ENCODE measurements at places on chromosomes 11 and 22.

GRCh38 chr11:85756401-85757200, 54.3 kb downstream of the SYTL2 start:
- DNase-seq, result no peak

DNA sequence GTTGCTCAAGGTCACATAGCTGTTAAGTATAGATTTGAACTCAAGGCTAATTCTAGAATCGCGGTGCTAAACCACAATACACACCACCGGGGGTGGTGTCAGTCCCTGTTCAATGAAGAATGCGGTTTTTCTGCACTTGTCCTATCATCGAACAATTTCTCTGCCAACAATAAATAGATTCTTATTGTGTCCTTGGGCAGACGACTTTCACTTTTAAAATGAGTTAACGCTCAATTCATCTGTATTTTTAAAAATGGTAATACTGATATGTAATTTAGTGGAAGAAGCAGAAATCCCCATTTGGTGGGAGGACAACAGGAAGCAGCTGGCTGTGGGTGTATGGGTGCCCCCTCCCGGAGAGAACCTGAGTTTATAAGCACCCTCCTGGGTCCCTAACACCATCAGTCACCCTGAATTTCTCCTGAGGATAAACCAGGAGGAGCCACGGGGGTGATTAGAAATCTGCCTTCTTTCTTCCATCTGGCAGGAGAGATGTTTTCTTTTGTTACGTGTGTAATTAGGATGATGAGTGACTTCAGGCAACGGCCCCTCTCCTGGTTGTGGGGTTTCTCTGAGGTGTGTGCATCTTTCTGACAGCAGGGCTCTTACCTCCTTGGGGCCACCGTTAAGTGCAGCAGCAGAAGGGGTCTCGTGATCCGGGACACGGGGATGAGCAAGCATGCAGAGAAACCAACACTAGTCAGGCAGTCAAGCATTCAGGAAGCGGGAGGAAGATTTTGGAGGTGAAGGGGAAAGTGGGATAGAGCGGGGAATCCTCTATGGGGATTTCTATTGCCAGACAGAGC, 87.7 kb downstream of the GRAMD1B start:
- DNase-seq, result no peak

GRCh38 chr11:74084796-74085541, 76.1 kb upstream of the UCP3 start:
- DNase-seq, result no peak

DNA sequence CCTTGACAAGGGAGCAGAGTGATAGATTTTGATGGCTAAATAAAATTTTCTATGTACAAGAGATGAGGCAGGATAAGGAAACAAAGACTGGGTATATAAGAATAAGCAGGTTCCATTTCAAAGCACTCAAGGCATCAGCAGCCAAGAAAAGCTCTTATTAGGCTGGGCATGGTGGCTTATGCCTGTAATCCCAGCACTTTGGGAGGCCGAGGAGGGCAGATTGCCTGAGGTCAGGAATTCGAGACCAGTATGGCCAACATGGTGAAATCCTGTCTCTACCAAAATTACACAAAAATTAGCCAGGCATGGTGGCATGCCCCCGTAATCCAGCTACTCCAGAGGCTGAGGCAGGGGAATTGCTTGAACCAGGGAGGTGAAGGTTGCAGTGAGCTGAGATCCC, 563.4 kb upstream of the CCDC179 start:
- no peak for DNase-seq

DNA sequence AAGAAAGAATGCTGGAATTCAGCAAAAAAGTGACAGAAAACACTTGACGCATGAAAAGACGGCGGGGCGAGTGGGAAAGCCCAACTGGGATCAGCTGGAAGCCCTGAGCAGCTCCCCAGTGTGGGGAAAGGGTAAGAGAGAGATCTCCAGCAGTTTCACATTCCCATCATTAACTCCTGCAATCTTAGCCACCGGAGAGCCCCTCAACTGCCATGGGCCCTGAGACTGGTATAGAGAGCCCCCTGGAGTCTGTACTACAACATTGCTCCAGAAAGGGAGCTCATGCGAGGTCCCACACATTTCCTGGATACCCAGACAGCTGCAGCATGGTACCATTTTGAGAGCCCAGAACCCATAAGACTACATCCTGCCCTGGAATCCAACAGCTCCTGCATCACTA, 31.1 kb downstream of the MRGPRX4 start:
- DNase-seq, result peak; percentile 34

DNA sequence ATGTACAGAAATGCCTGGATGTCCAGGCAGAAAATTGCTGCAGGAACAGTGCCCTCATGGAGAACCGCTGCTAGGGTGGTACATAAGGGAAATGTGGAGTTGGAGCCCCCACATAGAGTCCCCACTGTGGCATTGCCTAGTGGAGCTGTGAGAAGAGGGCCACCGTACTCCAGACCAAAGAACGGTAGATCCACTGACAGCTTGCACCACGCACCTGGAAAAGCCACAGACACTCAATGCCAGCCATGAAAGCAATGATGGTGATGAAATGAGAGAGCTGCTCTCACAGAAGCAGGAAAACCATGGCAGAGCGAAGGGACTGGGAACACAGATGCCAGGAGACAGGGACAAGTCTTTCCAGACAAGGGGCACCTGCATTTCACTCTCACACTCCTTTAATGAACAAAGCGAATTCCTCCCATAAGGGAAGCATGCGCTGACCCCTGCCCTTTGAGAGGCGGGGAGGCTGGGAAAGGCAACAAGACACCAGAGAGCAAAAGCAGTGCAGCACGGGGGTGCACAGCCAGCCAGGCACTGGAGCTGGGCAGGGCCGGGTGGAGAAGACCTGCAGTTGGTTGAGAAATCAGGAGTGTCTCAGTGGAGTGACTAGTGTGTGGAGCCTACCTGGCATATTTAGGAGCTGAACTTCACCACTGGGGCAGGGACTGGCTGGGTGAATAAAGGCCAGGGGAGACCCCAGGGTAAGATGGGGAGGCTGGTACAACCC, 1025.2 kb downstream of the TBC1D22A start:
- no peak for DNase-seq

GRCh38 chr22:29022101-29022817, 39.4 kb downstream of the C22orf31 start:
- no peak for DNase-seq

DNA sequence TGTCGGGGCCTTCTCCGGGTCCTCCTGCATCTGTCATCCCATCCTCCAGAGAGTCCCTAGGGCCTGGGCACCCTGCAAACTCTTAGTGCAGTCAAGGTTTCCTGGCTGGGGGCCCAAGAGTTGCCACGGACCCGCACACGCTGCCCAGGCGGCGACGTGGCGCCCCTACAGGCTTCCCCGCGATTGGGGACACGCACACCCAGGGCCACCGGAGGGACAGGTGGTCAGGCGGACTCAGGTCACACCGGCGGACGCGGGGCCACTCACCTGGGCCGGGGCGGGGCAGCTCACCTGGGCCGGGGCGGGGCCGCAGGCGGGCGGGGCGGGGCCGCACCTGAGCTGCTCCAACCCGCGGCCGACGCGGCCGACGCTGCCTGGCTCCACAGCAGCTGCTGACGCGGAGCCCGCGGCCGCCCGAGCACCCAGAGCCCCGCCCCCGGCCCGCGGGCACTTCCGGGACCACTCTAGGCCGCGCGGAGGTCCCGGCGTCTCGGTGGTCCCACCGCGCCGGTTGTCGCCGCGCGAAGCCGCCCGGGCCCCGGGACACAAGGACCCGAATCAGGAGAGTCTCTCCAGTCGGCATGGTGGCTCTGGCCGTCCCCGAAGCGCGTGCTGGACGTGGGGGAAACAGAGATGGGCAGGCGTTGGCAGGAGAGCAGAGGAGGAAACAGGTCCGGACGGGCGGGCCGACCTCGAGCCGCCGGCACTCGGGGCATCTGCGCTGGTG, at the start of gene ZNF70:
Gene ZNF70, minus strand, starts transcription at position 399 of the 727 bp plus-strand sequence. CDS start 5,972 bp downstream, outside the sequence.
- DNase-seq, result peak; percentile 75

DNA sequence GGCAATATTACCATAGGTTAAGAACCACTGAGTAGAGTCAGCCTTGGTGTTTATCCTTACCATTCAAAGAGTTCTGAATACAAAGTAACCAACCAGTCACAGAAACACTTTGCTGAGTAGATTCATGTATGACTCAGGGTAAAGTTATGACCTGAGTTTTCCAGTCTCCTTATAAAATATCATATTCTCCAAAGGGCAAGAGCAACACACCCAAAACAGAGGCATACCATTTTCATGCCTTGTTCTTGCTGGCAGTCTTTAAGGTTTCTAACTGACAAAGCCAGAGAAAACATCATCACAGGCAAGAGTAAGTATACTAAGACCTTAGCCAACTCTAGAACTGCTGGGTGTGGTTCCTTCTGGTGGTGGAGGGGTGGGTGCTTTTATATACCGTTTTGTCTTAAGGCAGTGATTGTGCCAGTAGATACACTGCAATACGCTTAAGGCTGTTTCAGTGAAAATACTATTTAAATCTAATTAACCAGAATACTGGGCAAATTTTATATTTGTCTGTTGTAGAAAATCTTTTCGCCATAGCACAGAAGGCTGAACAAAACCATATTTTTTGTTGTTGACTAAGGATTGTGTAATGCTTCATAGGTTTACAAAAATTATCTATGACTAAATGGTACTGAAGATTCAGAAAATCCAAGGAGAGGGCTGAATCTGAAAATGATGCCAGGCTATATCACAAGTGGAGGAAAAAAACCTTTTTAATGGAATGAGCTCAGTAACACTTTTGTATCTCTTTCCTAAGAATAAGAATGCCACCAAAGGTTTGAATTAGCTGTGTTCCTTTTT, 3.0 kb downstream of the ATL3 start:
- DNase-seq, result peak; percentile 96

GRCh38 chr22:17770180-17771077, 3.8 kb downstream of the BID start:
- DNase-seq, result no peak

- DNase-seq, result no peak
Observed at GRCh38 chr22:22556578-22556977, 2.5 kb downstream of the PRAME start.

DNA sequence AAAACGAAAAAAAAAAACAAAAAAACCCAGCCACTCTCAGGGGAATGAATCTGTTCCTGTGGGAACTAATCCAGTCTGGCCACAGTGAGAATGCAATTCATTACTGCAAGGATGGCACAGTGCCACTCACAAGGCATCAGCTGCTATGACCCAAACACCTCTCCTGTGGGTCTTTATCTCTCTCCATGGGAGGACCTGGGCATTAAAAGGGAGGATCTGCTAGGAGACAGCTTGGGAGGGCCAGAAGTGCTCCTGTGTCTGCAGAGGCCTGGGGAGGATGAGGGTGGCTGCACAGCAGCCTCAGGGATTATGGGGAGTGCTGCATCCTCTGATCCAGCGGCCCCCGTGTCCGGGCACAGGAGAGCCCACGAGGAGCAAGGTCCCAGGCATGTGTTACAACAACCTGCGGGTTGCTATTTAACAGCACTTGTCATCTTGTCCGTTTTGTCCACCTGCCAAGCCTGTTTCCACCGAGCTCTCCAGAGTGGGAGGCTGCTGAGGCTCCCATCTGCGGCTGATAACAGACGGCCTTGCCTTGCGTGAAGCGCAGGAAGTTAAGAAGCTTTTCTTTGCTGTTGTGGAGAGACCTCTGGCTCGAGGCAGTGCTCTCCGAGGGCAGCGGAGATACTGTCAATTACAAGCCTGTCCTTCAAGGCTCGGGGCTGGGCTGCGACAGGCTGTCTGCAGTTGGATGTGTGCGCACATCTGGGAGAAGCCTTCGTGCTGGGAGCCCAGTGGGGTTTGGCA, 97.7 kb downstream of the NXPE2 start:
- DNase-seq, result no peak

- peak; percentile 8 for DNase-seq
Observed at GRCh38 chr11:100980156-100980555, 149.5 kb downstream of the PGR start.

GRCh38 chr11:27059431-27059830, 18.8 kb downstream of the BBOX1 start:
- DNase-seq, result no peak

- no peak for DNase-seq
Observed at GRCh38 chr11:108025387-108026080, 16.8 kb downstream of the CUL5 start.

- no peak for DNase-seq
Observed at GRCh38 chr11:44997566-44997965, 46.9 kb upstream of the TP53I11 start.
